ENCODE measurements at places on chromosomes 16 and 17.

DNA sequence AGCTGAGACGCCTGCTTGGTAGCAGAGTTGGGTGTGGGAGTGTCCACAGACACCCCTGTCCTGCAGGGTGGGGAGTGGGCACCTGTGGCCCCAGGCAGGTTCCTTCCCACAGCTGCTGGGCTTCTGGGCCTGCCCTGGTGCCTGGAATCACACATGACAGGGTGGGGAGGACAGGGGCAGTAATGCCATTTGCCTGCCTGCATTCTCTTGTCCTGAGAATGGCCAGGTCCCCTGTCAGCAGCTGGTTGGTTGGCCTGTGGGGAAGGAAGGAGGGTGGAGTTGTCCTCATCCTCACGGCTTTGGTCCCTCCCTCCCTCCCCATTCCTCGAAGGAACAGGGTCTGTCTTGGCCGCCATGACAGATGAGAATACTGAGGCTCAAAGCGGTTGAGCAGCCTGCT is 5.2 kb downstream of the PRSS53 start:
- no peak for DNase-seq

DNA sequence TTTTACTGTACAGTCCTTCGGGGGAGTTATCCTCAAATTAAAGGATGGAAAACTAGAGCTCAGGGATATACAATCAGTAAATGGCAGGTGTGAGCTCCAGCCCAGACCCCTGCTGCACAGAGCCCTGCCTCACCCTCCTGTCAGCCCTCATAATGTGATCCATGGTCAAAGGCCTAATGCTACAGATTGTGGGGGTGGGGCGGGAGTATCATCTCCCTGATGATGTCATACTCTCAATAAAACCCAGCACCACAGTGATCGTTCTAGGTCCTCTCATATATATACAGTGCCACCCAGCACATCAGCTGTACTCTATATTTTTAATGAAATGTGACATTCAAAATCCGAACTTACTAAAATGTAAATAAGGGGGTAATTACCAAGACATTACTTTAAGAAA is 61.5 kb downstream of the SLC39A11 start:
- no peak for DNase-seq

DNA sequence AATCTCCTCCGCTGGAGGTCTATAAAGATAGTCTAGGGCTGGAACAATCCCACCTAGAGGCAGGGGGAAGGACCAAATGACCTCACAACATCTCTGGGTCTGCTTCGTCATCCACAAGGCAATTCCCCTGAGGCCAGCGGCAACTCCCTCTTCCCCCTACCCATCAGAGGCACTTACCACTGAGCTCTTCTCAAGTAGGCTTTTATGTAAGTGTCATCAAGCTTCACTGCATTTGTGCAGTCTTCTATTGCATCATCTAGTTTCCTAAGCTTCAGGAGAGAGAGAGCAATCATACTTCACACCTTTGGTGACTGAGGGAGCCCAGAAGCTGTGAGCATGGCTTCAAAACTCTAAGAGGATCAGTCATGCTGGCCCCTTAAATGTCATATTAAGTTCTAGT is 21.0 kb downstream of the CNP start:
- DNase-seq: no peak

DNA sequence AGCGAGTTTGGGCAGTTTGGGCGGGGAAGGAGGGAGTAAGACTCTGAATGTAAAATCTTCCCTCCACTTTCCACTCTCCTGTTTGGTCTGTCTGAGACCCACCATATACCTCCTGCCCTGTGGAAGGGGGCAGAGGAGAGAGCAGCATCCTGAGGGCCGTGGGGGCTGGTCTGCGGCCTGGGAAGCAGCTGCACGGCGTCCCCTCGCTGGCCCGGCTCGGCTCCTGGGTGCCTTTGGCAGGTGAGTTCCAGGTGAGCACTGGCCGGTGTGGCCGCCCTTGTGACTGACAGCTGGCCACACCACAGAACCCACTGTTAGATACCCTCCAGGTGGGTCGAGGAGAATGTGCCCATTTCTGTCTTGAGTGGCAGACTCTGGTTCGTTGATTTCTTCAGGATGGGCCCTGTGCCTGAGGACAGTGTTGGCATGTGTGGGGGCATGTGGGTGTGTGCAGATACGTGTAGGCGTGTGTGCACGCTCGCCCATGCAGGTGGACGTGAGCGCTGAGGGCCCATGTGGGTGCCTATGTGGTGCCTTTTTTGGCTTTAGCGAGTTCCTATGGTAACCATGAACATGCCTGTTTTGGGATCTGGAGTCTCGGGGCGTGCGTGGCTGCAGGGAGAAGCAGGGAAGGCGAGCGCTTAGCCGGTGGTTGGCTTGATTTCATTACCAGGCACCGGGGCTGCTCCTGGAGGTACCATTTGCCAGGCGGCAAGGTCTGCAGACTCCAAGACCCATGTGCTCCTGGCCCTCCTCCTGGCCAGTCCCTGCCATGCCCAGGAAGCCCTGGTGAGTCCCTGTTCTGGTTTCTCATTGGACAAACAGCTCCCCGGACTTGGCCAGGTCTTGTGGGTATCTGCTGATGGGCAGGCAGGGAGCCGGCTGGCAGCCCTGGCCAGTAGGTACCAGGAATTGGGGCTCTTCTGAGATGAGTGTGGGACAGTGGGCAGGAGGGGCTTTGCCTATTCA is 12.4 kb downstream of the RAP1GAP2 start:
- DNase-seq: no peak

GRCh38 chr16:81204798-81205680 is 33.5 kb upstream of the BCO1 start:
- peak; percentile 81 for DNase-seq

- no peak for DNase-seq
These were observed 29.0 kb upstream of the HEATR6 start for GRCh38 chr17:60107526-60108257.

- DNase-seq: no peak
These were observed 3.0 kb downstream of the PDZD9 start for GRCh38 chr16:21997697-21998480.

- DNase-seq: no peak
These were observed 324.1 kb downstream of the HAPSTR1 start for GRCh38 chr16:9415545-9415944.

DNA sequence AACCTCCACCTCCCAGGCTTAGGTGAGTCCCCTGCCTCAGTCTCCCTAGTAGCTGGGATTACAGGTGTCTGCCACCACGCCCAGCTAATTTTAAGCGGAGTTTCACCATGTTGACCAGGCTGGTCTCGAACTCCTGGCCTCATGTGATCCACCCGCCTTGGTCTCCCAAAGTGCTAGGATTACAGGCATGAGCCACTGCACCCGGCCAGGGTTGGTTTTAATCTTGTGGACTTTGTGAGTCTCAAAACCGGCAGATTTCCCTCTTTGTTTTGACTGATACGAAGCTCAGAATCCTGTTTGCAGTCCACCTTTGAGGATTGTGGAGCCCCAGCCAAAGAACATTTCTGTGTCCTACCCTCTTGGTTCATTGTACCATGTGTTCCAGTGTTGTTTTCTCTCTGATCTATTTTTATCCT is 16.4 kb upstream of the CPSF4L start:
- no peak for DNase-seq

- DNase-seq: no peak
These were observed 16.7 kb downstream of the SALL1 start for GRCh38 chr16:51134269-51134812.

DNA sequence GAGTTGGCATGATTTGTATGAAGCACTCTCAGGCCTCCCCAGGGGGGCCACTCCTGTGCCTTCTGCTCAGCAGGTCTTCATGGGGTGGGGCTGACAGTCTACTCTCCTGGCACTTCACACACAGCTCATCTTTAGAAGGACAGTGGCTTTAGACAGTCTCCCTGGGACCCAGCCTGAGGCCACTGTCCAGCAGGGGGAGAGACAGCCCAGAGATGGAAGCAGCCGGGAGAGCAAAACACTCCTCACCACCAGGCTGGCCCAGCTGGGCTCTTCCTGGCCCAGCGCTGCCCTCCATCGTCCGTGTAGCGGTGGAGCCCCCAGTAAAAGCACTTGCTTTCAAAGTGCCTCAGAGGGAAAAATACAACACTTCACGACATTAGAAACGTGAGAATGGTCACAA is 62.0 kb upstream of the CRHR1 start:
- DNase-seq: no peak
